ENCODE measurements at places on chromosomes 5 and 9.

DNA sequence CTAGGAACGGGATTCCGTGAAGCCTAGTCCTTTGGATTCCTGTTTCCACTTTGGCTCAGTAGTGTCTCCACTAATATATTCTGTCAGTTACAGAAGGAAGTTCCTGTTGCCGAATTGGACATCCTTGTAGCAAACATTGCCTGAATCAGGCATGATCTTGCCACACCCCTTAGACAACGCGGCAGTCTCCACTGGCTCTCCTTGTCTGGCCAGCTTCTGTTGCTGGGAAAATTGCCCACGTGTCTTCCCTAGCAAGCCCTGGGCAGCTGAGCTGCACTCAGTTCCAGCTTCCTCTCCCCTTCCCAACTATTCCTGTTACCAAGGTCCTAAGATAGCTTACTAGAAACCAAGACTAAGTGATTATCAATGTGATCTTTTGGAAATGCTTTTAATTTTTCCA lies 316.6 kb upstream of the RIOK2 start:
- DNase-seq = no peak

DNA sequence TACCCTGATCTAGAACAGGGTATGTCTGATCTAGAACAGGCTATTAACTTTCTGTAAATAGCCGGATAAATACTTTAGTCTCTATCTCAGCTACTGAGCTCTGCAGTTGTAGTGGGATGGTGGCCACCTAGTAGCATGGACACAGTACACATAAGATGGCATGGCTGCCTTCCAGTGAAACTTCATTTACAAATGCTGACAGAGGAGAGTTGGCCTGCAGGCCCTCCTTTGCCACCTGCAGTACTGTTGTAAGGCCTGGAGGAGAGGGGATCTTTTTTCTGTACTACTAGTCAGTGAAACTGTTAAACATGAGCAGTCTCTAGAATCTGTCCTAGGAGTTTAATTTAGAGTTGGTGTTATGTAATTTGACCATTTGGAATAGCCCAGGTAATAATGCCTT lies 86.0 kb downstream of the TRIO start:
- DNase-seq = no peak

GRCh38 chr5:95600557-95600956 lies 19.3 kb upstream of the GPR150 start:
- no peak for DNase-seq

GRCh38 chr9:101398930-101399642 lies 435 bp downstream of the ZNF189 start:
- no peak for DNase-seq

DNA sequence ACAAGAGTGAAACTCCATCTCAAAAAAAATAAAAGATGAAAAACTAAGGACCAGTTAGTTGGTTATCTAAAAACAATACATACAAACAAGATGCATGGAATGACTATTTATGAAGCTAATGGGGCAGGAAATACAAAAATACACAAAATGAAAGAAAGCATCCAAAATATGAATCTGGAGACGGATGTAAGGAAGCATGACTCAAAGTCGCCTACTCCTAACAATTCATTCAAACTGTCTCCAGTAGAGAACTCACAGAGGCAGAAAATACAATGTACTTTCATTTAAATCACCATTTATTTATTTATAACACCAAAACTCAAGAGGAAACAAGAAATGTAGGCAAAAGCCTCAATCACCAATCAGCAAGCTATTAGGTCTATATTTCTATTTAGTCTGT lies 68.4 kb downstream of the SCAI start:
- no peak for DNase-seq

GRCh38 chr9:98488571-98489312 lies 220.0 kb downstream of the GABBR2 start:
- no peak for DNase-seq

GRCh38 chr5:143692342-143692741 lies 119.6 kb upstream of the HMHB1 start:
- no peak for DNase-seq

DNA sequence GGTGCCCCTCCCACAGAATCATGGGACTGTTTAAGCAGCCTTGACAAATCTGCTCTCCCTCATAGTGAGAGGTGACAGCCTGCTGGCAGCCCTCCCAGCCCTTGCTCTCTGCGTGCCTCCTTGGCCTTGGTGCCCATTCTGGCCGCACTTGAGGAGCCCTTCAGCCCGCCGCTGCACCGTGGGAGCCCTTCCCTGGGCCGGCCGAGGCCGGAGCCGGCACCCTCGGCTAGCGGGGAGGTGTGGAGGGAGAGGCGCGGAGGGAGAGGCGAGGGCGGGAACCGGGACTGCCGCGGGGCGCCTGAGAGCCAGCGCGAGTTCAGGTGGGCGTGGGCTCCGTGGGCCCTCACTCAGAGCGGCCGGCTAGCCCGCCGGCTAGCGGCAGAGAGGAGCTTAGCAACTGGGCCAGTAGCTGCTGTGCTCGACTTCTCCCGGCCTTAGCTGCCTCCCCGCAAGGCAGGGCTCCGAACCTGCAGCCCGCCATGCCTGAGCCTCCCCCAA lies 125.9 kb upstream of the MYO10 start:
- DNase-seq = no peak

DNA sequence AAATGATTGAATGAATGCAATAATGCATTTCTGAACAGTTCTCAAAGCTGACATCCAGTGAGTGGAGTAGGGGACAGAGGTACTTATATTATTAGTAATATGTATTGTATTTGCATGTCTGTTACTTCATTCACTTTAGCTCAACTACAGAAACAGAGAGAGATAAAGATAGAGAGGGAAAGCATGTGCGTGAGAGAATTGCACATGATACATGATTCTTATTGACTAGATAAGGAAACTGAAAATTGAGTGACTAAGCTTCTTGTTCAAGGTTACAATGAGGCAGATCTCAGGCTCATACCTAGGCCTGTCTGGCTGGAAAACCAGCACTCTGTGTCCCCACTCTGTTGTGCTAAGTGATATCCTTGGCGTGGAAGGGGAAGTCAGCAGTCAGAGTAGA lies 337.7 kb upstream of the KLF4 start:
- DNase-seq = no peak

DNA sequence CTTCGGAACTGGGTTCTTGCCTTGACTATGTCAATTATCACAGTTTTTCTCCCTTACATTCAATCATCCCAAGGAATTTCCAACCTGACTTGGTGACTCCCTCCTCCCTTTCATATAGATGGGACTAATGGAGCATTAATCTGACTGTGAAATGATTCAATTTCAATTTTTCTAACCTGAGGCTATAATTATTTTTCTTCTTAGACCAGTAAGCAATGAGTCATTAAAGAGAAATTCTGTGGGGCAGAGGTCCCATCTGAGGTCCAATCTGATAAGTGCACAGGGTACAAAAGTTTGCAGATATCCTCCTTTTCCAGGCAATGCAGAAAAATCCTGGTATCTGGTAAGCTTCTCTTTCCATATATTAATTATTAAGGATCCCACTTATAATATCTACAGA lies 18.9 kb downstream of the PDE4D start:
- DNase-seq = no peak

GRCh38 chr5:124180299-124180874 lies 566.1 kb downstream of the ZNF608 start:
- DNase-seq = no peak

DNA sequence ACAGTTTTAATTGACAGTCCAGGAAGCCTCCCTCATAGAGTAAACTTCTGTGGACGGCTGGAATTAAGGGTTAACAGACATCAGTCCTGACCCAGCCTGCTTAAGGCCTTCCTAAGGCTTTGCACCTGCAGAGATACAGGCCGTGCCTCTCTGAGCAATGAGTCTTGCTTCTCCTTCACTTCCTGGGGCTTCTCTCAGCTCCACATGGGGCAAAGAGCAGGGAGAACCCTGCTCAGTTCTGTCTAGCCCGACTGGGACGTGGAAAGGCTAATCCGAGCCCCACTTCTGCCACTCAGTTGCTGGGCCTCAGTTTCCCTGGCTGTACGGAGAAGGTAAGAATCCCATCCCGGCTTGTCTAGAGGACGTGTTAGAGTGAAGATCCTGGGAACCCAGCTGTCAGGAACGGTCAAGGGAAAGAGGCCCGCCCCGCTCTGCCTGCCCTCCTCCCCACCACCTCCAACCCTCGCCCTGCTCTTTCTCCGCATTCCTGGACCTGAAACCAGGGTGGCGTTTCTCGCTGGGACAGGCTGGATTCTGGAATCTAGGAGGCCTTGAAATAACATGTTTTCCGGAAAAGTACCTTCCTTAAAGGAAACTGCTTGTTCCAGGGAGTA lies 6.5 kb downstream of the SPAAR start:
- DNase-seq = no peak

- no peak for DNase-seq
Measured at GRCh38 chr9:20853866-20854265, 169.8 kb downstream of the FOCAD start.

GRCh38 chr9:5857928-5858327 lies 25.0 kb upstream of the ERMP1 start:
- no peak for DNase-seq

DNA sequence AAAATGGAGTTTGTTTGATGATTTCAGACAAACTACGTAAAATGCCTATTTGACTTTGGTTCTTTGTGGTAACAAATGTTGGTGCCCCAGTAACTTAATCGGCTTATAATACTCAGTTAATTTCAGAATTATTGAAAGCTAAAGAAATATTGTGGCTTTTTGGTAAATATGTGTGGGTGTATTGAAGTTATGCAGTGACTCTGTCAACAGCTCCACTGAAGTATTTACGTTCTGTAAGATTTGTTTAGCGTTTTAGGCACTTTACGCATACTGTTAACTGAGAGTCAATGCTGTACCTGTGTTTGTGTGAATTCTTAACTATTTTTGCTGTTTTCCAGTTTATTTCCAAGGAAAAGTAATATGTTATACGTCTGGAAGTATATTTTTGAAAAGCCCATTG lies 2.2 kb downstream of the RAD23B start:
- no peak for DNase-seq

GRCh38 chr5:11268891-11269290 lies 507.9 kb upstream of the DAP start:
- no peak for DNase-seq

DNA sequence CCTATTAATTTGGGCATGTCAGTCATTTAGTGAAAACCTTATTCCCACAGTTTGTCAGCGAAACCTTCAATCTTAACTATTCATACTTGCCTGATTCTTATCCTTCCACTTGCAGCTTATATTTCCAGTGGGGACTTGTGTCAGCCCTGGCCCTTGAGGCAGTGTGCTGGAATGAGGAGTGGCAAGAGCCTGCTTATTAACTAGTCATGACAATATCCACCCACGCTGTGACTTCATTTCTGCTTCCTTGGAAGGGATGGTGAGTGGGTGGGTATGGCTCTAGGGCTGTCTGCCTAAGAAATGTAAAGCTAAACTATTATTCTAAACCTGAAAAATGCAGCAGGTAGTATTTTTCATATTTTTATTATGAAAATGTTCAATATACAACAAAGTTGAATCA lies 34.0 kb upstream of the LURAP1L start:
- DNase-seq = no peak

GRCh38 chr5:74492230-74492629 lies 148.3 kb downstream of the ENC1 start:
- DNase-seq = no peak

DNA sequence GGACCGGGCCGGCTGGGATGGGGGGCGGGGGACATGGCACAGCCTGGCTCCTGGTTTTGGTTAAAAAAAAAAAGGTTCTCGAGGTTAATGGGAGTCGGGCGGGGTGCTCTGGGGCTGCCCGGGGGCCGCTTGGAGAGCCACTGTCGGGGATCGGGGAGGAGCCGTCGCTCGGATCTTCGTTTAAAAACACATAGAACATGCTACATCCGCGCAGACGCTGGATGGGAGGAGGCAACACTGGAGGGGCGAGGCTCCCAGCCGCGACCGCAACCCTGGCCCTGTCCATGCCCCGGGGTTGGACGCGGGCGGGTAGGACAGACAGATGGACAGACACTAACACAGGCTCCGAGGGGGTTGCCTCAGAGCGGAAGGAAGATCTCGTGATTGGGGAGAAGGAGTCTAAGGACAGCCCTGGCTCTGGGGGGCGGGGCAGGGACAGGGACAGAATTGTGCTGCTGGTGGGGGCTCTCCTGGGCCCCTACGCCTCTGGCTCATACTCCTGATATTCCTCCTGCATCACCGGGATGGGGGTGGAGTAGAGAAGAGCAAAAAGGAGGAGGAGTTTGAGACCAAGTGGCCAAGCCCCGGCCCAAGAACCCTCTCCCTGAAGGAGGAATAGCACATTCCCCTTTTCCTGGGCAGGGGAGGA lies 9.9 kb downstream of the SNCB start:
- no peak for DNase-seq

DNA sequence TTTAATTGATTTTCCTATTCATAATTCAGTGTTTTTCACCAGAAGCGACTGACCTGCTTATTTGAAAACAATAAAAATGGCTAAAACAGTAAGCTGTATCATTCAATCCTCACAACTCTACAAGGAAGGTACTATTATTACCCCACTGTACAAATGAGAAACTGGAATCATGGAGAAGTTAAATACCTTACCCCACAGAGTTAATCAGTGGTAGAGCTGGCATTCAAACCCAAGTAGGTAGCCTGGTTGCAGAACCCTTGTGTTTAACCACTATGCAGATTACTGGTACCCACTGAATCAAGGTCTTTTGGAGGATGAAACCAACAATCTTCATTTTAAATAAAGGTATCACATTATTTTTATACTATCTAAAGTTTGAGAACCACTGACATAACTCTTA lies 59.6 kb downstream of the MLANA start:
- no peak for DNase-seq

DNA sequence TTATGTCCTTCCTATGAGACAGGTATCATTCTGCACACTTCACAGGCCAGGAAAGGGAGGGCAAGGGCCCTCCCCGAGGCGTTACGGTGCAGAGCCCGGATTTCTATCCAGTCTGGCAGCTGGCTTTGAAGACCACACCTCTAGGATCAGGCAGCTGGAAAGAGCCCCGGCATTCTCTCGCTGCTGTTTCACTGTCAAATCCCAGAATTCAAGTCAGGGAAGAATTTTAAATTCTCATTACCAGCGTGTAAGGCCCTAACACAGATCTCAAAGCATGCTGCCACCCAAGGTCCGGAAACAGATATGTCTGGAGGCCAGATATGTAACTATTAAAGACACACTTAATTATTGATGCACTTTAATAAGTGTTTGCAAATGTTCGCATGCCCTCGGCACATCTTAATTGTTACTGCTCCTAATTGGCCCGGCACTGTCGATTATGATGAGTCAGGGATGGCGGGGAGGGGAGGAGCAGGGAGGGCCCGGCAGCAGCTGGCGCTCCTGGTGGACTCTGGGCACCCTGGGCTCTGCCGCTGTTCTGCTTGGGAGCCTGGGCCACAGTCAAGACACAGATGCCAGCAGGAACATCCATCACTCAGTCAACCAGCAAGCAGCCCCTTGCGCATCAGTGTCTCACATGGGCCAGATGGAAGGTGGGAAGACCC lies 76.3 kb upstream of the BARHL1 start:
- no peak for DNase-seq

- no peak for DNase-seq
Measured at GRCh38 chr9:2497666-2498400, 123.8 kb upstream of the VLDLR start.

Measured in germinal center (tissue), 1 donor.